WTC11 (cell line): ENCODE measurements at places on chromosomes 4 and X. TPM values are rescaled to one million over a fixed set of nuclear protein-coding genes. Genes with fewer than 3 reads are reported as not detected.

DNA sequence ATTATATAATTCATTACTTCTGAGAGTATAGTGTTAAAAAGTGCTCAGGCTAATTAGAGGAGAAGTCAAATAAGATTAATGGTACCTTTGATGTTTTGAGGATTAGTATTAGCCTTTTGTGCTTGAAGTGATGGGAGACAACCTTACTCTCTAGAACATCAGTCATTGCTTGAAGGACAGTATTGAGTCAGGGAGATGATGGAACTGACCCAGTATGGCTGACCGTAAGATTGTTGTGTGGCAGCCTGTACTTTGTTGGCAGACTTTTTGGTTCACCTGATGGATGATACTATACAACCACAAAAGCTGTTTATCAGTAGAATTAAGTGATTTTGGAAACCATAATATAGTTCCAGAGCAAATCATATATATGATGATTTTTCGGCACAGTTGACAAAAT lies 9.9 kb downstream of the OGT start:
- no peak for DNase-seq

DNA sequence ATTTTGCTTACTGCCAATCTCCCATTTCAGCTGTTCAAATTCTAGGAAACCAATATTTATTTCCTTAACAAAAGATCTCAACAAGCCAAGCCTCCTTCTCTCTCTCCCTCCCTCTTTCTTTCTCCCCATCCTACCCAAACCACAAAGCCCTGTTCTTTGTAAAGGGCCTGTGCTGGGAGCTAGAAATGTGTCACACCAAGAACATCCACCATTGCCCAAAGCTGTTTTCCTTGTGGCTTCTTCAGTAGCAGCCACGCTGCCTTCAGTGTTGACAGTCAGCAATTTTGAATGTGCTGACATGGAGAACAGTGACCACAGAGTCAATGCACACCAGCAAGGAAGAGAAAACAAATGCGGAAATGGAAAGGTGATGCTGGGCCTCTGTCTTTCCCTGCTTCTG lies 203.0 kb downstream of the MAML3 start:
- DNase-seq = no peak

GRCh38 chrX:154719132-154719675 lies 31.7 kb downstream of the GAB3 start:
- DNase-seq = no peak

DNA sequence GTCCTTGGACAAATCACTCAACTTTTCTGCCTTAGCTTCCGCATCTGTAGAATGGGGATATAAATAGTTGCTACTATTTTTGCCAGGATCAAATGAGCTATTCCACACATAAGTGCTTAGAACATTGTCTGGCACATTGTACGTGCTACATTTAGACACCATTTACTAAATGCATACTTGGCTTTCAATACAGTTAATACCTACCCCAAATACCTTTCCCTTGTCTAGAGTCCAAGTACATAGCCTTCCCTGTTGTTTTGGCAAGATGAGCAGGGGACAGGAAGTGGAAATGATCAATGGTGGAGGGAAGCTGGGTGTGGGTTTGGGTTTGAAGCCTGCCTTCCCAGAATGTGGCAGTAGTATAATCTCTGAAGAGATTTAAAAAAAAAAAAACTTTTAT lies 82.0 kb downstream of the CHRDL1 start:
- DNase-seq = no peak

DNA sequence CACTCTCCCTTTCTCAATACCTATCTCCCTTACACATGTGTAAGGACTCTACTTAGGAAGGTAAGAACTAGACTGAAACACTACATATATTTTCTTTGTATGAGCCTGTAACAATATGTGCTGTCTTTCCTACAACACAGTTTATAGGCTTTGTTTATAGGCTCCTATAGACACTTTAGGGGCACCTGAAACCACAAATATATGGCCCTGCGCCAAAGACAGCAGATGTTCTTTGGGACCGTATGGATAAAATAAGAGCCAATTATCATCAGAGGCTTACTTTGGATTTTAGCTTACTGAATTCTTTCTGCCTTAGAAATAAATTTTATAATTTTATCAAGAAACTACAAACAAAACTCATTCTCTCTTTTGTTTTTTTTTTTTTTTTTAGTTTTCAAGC lies 16.6 kb upstream of the CXCL3 start:
- DNase-seq = no peak

Gene CT45A5
- total RNA-seq = not detected in 3 replicates

DNA sequence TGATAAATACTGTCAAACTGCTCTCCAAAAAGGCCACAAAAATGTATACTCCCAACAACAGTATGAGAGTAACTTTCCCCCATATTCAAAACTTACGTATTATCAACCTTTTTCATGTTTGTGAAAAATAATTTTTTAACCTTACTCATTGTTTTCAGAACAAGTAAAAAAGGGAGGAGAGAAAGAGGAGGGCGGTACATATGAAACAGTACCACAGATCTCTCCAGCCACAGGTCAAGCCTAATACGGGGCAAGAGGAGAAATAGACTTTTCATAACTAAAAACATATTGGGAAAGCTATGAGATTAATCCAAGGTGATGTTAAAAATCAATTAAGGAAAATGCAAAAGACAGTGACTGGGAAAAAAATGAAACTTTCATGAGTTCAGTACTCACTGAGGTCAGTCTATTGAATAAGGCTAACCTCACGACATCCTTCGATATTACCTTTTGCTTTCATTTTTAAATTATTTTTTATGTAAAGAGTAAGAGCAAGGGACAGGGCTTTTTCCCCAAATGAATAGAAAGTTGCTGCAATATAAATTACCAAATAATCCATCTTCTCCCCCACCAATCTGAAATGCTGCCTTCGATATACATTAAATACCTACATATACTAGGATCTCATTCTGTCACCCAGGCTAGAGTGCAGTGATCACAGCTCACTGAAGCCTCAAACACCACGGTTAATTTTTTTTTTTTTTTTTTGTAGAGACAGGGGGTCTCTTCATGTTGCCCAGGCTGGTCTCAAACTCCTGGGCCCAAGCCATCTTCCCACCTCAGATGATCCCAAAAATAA lies 25.3 kb downstream of the FBXW7 start:
- no peak for DNase-seq

GRCh38 chr4:101356928-101357327 lies 9.6 kb upstream of the PPP3CA start:
- no peak for DNase-seq

GRCh38 chrX:72358313-72358712 lies 52.6 kb upstream of the CITED1 start:
- DNase-seq = no peak

Gene PASD1
- 0.07 TPM in 1 of 3 replicates, not detected in the others for total RNA-seq

Gene KLKB1
- total RNA-seq = 9.8 to 10.1 TPM (median 10.1 TPM) in 3 replicates

DNA sequence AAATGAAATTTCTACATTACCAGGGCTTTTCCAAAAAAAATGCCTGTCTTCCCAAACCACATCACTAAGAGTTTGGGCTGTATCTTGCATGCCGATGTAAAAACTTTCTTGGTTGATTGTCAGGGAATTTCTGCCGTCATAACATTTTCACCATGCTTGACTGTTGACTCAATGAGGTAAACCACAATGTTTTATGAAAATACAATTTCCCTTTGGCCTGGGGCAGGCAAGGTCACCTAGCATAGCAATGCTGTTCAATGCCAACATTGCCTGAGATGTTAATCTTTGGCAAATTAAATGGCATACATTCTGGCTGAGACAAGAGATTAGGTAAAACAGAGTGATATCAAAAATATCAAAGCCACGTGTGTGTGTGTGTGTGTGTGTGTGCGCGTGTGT lies 137.1 kb upstream of the TBL1X start:
- no peak for DNase-seq

DNA sequence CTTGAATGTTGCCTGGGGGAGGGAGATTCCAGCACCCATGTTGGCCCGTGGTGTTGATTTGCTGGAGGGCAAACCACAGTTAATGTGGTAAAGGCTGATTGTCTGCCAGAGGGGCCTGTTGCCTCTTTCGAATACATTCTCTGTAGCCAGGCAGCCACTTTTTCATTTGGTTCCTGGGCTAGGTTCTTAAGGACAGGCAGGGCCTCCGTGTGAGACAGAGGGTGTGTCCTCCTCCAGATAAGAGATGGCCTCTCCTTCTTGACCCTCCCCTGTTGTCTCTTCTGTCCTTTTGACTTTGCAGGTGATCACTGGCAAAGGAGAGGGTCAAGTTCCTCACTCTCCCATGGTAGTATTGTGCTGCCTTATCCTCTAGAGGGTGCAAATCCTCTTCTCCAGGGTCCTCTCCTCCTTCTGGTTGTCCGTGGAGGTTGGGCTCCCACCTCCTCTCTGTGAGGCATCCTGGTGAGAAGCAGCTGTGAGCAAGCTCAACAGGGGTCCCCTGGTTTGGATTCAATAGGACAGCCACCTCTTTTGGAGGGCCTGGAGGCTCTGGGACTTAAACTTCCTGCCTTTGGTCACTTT lies 44.9 kb downstream of the ZNF182 start:
- no peak for DNase-seq

DNA sequence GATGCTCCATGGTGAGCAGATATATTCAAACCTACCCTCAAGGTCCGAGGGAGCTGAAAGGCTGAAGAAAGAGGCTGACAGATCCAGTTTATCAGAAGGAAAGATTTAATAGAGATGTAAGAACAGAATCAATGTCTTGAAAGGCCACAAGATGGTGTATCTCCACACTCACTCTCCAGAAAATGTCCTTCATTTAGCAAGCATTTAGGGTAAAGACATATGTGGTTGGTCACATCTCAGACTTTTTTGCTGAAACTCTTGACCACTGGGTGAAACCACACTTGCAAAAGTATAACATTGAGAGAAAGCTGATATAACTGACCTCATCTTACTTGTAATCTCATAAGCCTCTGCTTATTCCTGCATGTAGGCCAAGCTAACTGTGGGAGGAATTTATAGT lies 745.8 kb upstream of the GALNTL6 start:
- no peak for DNase-seq

DNA sequence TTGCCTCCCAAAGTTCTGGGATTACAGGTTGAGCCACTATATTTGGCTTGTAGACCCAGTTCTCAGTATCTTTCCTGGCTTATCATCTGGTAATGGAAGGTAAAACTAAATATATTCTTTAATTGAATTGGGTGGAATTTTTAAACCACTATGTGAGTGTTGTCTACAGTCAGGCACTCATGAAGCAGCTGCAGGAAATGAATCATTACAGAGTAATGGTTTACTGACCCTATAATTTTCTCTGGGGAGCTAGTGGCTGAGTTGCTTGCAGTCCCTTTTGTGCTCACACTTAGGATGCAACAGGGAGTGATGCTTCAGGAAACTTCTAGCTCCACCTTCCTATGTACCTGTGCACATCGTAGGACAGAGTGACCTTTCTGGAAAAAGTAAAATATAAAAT lies 4.1 kb upstream of the UGT2B7 start:
- DNase-seq = no peak

DNA sequence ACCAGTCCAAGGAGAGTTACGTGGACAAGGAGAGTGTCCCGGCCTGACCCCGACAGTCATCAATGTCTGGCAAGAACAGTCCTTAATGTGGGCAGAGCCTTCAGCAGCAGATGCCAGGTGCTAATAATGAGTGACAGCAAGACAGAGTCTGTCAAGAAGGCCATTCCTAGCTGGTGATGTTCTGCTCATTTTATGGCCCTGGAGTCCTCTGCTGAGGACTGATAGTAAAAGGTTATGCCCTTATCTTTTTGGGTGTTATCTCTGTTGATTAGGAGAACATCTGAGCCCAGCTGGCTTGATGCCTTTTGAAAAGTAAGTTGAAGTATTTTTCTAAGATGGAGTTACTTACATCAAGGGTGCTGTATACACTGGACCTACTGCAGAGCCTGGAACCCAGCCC lies 67.3 kb downstream of the SLC34A2 start:
- DNase-seq = no peak

DNA sequence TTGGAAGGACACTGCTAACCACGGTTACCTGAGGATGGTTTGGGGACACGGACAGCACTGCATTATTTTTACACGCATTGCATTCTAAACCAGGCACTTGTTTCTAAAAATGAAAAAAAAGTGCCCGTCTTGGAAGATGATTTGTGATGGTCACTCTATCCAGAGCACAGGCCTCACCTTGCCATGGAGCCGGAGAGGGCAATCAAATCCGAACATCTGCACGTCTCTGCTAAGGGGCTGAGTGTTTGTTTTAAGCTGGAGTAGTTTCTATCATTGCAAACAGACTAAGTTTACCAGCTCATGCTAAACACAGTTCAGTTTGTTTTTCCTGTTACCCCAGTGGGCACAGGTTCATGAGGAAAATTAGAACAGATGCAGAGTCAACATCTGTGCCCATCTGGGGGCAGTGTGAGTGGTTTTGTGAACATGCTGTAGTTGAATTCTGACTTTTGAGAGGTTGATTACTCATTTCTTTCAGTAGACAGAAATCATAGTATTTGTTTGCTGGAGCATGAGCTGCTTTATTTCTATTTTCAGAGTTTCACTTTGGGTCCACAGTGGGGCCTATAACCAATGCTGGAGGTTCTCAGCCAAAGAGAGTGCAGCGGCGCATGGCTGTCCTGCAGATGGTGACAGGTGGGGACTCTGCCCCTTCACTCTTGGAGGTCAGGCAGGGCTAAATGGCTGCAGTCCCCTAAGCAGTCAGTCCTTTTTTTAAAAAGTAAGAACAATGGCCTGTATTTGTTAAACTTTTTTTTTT lies 65.4 kb upstream of the ENPP6 start:
- no peak for DNase-seq

DNA sequence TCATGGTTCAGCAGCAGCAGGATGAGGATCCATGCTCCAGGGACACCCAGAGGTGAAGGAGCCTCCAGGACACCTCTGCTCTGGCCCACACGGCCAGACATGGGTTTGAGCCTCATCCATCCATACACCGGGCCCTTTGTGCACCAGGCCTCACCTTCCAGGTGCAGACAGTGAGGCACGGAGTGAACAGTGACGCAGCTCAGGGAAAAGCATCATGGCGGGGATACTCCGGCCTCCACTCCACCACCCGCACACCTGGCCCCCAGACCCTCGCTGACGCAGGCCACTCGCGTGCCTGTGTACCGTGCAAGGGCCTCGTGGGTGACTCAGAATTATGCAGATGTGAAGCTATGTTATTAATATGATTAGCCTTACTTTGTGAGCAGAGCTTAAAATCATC lies 33.3 kb downstream of the ADRA2C start:
- no peak for DNase-seq
